Right hindlimb (tissue), 1 donor: ENCODE measurements at places on chromosomes 6 and 20.

GRCh38 chr6:16712255-16712930, 48.9 kb downstream of the ATXN1 start:
- no peak for DNase-seq

DNA sequence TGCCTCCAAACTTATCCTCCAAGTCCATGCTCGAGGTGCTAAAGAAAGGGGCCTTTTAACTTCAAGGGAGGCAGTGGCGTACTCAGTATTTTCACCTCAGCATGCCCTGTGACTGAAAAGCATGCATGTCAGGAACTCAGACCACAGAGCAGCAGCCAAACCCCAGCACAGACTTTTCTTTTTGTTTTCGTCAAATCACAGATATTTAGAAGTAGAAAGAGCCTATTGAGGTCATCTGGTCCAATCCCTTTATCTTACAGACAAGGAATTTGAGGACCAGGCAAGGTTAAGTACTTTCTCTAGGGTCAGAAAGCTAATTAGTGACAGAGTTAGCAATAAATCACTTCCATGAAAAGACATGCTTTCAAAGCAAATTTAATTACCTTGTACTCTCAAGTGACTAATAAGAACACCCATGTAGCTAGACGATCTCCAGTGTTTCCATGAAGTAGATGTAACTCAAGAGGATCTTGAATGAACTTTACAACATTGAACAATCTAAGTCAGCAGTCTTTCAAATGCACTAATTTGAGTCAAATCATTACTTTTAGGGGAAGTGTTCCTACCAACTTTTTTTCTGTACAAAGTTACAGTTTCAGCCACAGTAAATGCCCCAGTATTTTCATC, 35.9 kb downstream of the MOXD1 start:
- DNase-seq: no peak

- DNase-seq: no peak
Observed at GRCh38 chr6:89281779-89282246, 33.3 kb downstream of the GABRR2 start.

GRCh38 chr20:63183422-63184146, 32.3 kb downstream of the YTHDF1 start:
- DNase-seq: no peak

GRCh38 chr20:62776692-62777527, 19.4 kb upstream of the MRGBP start:
- no peak for DNase-seq

- DNase-seq: no peak
Observed at GRCh38 chr6:34616227-34616585, 60.1 kb upstream of the SPDEF start.

DNA sequence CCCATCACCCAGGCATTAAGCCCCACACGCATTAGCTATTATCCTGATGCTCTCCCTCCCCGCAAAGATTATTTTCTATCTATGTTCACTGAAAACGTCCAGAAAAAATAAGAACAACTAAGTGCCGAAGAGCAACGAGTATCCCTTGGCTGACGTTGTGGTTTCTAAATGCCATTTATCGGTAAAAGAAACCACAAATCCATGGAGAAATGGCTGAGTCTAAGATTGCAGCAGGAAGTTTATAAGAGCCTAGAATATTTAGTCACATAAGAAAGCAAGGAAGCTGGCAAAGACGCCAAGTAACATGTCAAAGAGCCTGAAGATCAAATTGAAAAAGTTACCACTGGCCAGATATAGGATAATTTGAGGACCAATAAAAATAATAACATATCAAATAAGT, 18.1 kb upstream of the NOX3 start:
- no peak for DNase-seq

DNA sequence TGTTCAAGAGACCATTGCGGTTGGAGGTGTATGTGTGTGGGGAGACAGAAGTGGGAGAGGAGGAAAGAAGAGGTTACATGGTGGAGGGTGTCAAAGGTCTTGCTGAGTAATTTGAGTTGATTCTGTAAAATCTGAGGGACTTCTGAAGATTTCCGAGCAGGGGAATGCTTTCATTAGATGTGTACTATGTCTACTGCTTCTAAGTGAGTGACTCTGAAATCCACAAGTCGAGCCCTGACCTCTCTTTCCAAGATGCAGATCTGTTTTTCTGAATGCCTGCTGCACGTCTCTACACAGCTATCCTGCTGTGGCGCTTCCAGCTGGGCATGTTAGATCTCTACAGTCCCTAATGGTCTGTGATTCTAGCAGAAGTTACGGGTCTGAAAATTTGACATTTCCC, 209.8 kb downstream of the ATXN1 start:
- no peak for DNase-seq

- no peak for DNase-seq
Observed at GRCh38 chr6:108661982-108662381, 101.3 kb downstream of the FOXO3 start.

GRCh38 chr20:44701118-44701857, 13.9 kb upstream of the CCN5 start:
- no peak for DNase-seq

GRCh38 chr6:88145298-88145963, 20.7 kb downstream of the CNR1 start:
- no peak for DNase-seq

- DNase-seq: no peak
Observed at GRCh38 chr6:137738931-137739504, 128.0 kb upstream of the TNFAIP3 start.

DNA sequence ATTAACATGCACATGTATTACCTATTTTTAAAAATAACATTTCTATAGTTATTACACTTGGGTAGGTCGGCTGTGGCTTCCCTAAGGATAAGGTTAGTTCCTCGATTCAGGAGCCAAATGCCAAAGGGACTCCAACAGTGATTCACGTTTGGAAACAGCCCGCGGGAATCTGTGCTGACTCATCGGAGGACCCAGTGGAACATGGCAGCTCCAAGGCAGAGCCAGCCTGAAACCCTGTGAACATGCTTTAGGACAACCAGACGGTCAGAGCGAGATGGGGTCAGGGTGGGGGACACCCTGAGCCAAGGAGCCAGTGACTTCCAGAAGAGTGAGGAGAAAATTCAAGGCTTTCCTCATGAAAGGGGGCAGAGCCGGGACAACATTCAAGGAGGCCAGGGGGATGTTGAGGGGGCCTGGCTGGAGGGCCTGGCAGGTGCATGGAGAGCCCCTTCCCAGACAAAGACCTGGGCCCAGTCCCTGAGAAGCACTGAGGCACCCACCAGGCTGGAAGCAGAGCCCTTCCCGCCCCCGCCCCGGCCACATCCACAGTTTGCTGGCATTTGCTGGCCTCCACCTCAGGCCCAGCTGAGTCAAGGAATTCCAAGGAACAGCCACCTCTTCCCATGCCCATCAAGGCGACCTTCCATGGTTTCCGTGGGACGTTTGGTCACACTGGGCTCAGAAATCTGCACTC, 133.2 kb downstream of the SNX5 start:
- DNase-seq: no peak

DNA sequence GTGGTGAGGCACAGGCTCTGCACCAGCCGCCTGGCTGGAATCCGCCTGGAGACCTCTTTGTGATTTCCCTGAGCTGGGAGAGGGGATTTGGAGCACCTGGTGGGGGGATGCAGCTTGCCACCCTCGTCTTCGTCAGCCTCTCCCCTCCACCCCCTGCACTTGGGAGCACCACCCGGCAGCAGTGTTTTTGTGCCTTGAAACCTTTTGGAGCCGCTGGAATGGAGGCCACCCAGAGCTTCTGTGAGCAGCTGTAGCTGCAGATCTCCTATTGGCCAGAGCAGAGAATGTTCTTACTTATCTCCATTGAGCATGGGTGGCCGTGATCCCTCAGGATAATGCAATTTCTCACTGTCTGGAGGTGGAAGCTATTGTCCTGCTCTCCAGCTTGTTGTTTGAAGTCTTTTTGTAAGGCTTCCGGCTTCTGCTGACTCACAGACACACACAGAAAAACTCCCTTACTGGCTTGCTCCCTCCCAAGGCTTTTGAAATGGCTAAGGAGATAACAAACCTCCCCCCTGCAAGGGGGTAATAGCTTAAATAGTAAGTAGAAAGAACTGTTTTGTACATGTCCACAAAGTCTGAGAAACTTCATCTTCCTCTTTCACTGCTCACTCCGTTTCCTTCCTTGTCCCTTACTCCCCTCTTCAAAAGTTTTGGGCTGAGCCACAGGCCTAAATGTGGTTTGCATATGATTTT, 271.2 kb downstream of the PRL start:
- peak; percentile 63 for DNase-seq

DNA sequence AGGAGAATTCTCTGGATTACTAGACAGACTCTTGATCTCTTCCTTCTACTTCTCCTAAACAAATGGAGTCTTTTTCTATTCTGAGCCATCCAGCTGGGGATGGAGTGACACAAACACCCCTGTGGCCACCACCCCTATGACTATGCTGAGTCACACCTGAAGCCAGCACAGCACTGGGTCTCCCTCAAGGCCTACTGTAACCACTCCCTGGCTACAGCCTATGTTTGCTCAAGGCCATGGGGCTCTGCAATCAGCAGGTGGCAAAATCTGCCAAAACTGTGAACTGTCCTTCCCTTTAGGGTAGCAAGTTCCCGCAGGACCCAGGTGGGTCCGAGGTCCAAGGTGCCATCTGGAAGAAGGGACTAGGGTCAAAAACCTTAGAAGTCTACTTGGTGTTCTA, 132.3 kb downstream of the TINAG start:
- DNase-seq: no peak

DNA sequence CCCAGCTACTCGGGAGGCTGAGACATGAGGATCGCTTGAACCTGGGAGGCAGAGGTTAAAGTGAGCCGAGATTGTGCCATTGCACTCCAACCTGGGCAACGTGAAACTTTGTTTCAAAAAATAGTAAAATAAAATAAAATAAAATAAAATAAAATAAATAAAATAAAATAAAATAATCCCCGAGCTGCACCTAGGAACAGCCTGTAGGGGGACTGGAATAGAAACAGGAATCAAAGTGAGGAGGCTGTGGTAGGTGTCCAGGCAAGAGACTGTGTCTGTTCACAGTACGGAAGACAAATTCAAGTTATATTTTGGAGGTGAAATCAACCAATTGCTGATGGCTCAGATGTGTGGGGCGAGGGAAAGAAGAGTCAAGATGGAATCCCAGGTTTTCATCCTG, 86.2 kb downstream of the KCNB1 start:
- DNase-seq: no peak

- DNase-seq: no peak
Observed at GRCh38 chr6:46381057-46381456, 110.2 kb downstream of the RCAN2 start.

DNA sequence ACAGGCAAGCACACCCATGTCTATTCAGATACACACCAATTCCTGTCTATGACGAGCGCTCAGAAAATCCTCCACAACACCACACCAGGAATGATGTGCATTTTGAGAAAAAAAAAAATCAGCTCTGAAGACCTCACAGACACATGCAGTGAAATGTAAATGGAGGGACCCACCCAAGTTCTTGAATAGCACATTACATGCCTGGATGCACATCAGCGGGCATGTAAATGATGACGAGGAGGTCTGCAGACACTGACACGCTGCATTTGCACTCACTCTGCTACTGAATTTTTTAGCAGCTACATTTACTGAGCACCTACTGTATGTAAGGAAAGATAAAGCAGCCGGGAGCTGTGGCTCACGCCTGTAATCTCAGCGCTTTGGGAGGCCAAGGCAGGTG, 14.7 kb downstream of the NRSN2 start:
- DNase-seq: no peak

DNA sequence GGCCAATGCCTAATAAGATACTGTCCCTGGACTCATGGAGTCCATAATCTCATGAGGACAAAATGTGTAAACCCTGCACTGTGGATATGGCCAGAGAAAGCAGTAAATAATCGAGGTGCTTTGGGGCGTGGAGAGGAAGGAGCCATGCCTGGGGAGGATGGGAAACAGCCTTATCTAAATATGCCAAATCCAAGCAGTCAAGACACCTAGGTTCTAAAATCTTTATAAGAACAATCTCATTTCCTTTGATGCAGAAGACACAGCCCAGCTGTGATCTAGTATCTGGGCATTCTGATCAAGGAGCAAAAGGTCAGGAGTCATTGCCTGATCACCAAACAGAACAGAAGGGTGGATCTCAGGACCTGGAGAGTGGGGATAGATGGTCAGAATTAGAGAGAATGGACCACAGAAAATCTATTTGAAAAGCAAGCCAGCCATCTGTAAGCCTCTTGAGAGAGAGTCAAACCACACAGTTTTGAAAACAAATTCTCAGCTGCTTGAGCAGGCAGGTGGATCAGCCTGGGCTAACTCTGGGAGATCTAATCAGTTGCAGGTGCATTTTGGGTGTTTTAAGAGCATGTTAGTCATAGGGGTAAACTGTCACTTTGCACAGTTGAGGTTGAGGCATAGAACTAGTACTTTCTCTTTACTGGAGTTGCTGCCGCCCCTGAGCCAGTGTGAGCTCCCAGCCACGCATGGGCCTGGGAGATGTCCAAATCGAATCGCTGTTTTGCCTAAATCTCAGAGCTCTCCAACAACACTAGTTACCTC, 130.8 kb upstream of the TNFAIP3 start:
- no peak for DNase-seq

GRCh38 chr6:157638779-157639178, 184.3 kb upstream of the SNX9 start:
- no peak for DNase-seq

GRCh38 chr20:61558726-61559125, 306.7 kb downstream of the CDH4 start:
- DNase-seq: no peak

DNA sequence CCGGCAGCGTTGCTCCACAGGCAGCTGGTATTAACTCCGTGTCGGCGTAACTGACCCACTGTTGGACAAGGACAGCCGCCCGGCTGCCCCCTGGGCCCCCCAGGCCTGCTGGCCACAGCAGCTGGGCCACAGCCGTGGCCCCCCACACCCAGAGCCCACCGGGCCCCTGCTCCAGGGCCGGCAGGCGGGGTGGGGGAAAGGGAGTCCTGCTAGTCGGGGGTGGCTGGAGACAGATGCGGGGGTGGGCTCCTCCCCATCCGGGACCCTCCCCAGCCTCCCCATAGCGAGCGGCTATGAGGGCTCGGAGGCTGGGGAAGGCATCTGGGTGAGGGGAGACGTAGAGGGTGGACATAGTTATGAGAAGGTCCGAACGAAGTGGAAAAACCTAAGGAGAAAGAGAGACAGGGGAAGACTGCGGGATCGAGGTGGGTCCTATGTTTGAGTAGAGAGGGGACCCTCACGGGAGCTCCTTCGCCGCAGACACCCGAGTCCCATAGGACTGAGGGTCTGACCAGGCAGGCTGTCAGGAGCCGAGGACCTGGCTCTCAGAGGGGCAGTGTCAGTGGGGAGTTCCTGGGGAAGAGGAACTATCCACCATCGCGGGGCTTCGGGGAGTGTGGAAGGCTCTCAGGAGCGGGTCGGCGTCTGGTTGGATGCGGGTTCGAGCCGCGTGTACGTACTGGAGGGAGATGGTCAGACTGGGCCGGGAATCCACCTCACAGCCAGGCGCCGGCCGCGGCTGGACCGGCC, 511 bp downstream of the VARS1 start:
- DNase-seq: peak; percentile 55

GRCh38 chr6:14857501-14857900, 388.4 kb upstream of the JARID2 start:
- no peak for DNase-seq

- peak; percentile 27 for DNase-seq
Observed at GRCh38 chr6:153312634-153313033, 181.6 kb upstream of the RGS17 start.
